ENCODE measurements at places on chromosomes 2 and 18.

- no peak for DNase-seq
These were observed 231.7 kb upstream of the FOSL2 start for GRCh38 chr2:28160986-28161425.

- no peak for DNase-seq
These were observed 49.0 kb downstream of the ACTR2 start for GRCh38 chr2:65276609-65277008.

DNA sequence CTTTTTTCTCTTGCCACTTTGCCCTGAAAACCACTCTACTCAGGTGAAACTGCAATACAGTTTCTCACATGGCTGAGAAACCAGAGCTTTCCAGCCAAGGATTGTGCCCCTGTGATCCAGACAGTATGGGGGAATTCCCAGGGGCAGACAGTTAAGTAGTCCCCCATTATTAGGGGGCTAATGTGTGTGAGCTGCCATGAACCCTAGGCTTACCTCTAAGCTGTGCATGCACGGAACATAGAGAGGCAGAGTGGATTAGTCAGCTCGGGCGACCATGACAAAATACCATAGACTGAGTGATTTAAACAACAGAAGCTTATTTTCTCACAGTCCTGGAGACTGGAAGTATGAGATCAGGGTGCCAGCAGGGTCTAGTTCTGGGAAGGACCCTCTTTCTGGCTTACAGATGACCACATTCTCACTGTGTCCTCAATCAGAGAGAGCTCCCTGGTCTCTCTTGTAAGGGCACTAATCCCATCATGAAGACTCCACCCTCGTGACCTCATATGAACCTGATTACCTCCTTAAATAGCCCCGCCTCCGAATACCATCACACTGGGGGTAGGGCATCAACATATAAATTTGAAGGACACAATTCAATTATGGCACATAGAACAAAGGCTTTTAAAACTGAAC, 215.1 kb downstream of the EIPR1 start:
- DNase-seq = no peak

DNA sequence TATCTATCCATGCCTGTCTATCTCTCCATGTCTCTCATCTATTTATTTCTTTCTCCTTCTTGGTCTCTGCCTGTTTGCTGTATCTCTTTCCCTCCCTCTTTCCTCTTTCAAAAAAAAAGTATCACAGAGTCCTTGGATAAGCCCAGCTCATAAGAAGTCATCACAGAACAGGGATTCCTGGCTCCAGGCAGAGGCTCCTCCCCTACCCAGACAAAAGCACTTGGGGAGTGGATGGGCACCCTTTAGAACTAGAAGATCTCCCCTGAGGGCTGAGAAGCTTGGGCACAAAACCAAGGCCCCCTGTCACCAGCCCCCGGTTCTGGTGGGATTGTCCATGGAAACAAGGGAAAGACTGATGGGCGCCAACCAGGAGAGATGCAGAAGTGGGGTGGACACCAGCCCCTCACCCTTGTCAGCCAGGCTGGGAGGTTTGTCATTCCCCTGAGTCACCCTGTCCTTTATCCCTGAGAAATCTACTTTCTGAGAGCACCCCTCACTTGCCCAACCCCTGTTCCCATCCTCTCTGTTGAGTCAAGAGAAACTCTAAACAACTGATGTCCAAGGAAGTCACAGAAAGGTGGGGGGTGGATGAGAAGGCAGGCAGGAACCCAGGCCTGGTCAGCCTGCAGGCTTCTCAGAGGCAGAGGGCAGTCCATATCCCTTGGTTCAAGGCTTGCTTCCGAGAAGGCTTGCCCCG, 127.1 kb downstream of the TNS1 start:
- no peak for DNase-seq

- DNase-seq = no peak
These were observed 1.2 kb downstream of the MAL start for GRCh38 chr2:95026471-95027368.

DNA sequence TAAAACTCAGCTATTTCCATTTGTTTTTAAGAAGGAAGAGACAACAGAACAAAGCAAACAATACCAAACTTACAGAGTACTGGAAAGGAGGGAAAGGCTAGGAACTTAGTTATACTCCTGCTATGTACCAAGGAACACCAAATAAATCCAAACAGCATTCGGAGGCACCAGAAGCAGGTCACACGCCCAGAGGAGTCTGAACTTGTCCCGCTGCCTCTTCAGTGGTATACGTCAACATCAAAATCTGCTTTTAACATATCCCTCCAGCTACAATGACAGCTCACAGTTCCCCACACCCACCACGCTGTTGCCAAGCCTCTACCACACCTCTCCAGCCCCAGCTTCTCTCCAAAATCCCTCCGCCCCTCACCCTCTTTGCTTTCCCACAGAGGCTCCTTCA, 17.3 kb downstream of the C2orf76 start:
- no peak for DNase-seq

DNA sequence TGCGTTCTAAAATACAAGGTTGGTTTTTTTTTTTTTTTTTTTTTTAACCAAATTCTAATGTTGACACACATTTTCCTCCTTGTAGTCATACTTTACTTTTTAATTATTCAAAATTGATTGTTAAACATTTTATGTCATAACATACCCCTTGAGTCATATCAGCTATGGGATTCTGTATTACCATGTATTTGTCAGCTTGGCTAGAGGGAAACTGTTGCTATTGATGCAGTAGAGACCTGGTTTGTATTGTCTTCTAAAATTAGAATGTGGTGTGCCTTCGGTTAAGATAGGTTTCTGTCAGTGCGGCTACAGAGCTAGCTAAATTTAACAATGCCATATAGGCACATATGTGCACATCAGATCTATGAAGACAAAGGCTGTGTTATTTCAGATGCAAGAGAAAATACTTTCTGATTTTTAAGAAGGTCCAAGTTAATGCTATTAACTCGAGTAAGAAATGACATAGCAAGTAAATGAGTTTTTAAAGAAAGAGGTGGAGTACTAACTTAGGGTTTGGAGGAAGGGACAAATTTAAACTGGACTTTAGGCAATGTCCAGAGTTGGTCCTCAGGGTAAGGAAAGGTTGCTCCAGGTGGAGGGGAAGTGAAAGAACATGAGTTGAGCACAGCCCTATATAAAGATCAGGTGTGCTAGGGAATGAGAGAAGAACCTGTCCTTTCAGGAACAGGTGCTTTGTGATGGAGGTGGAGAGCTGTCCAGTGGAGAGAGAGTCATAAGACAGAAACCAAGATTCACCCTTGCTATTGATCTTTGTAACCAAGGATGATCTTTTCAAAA, 152.3 kb downstream of the PRPF40A start:
- DNase-seq = no peak
